ENCODE measurements at places on chromosomes 5 and 9.
A peak's percentile ranks its signal among the peaks of the same experiment; 100 is the strongest.

- no peak for DNase-seq
These were observed 108.6 kb downstream of the BASP1 start for GRCh38 chr5:17325770-17326599.

DNA sequence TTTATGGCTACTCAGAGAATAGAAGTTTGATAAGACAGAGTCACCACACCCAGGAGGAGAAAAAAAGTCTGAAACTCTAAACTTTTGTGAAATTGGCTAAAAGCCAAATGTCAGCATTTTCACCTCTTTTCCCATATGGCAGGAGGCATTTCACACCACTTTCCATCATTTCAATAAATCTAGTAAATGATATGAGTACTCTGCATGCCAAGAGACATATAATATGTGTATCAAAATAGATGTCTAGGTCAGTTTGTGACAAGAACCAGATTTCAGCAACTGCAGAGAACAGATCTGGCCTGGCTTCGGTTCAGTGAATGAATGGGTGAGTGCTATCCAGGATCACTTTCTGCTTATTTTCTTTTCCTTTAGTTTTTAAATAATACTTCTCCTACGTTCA, 470.8 kb downstream of the ENC1 start:
- DNase-seq: no peak

- DNase-seq: no peak
These were observed 104.2 kb upstream of the MVB12B start for GRCh38 chr9:126222363-126222834.

- no peak for DNase-seq
These were observed 19.1 kb downstream of the TMEM232 start for GRCh38 chr5:110707260-110707844.

- no peak for DNase-seq
These were observed 21.5 kb downstream of the OBP2B start for GRCh38 chr9:133187561-133188005.

DNA sequence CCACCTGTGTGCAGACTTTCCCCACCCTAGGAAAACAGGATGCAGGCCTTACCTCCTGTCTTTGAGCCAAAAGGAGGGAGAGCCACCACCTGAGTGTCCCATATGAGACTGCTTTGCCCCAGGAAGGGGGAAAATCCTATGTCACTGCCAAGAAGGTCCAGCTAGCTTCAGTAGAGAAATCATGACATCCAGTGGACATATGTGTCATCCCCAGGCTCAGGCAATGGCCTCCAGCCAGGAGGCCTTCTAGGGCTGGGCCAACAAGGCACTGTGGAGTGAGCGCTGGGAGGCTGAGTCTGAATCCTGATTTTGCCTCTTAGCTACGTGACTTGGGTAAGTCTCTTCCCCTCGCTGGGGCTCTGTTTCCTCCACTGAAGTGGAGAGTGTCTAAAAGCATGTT, 60.2 kb downstream of the SMIM23 start:
- no peak for DNase-seq

- no peak for DNase-seq
These were observed 199.7 kb downstream of the ATPSCKMT start for GRCh38 chr5:10049858-10050455.

DNA sequence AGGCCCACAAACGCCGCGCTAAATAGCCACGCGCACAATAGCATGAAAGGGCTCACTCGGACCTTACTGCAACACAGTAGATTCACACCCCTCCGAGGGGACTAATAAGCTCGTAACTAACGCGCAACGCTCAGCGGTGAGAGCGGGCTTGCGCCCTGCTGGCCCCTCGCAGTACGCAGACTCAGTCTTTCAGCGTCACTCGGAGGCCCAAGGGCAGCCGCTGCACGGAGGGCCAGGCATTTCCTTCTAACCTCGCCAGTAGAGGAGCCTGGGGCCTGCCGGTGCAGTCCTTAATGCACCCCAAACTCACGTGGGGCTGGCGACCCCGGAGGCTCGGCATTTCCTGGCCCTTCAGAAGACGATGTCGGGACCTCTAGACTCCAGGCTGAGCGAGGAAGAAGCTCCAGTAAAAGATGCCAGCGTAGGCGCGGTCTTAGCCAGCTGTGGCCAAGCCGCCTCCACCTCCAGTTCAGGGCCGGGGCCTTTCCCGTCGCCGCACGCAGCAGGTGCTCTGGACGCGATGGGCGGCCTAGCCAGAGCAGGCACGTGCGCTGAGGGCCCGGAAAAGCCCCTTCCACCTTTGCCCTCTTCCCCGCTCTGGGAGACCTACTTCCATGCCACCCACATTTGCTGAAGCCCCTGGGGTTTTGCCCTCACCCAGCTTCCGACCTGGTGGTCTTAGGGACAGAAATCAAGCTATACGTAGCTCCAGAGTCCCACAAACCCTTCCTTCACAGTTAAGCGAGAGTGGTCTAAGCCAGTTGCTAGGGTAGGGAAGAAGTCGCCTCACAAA, 38.3 kb upstream of the TIFAB start:
- no peak for DNase-seq

DNA sequence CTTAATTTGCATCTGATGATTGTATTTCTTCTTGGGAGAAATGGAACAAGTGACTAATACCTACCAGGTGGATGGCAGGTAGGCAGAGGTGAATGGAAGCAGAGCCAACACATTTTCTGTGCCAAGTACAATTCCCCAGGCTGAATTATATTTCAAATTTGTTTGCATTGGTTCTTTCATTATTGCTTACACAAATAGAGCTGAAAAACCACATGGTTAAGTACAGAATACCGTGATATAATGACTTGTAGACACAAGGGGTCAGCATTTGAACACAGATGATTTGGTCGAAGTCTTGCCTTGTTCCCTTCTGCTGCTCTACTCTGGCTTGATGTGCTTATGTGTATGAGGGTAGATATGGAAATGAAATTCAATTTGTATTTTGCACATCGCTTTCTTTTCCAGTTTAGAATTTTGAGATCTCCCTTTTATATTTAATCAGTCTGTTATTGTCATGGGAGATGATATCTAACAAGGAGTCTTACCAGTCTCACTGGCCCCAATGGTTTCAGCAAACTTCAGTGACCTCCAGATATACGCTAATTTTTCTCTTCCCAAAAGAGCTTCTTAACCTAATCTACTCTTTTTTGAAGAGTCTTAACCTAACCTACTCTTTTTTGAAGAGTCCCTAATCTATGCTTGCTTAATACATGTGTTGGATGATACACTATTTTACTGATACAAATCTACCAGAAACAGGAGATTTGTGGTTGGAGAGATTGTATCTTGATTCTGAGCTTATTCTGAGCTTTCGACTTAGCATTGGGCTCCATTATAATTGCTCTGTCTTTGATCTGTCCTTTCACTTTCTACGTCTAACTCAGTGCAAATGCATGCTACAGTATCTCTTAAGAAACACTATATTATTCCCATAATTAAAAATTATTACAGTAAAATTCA, 88.1 kb downstream of the PCSK1 start:
- peak; percentile 47 for DNase-seq

DNA sequence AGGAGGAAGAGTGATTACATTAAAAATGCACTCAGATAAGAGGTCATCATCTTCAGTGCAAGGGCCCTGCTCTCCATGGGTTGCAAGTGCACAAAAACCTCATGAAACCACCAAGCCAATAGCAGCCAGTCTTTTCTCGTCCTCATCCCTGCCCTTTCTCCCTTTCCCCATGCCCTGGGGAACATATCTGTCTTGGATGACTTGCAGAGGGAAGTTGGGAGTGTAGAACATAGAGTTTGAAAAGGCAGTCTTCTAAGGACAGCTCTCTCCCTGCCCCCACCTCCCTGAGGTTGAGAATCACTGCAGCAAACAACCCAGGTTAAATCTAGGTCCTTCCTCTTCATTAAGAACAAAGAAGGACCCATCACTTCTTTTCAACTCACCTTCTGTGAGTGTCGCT, 22.0 kb downstream of the DDX31 start:
- DNase-seq: no peak

DNA sequence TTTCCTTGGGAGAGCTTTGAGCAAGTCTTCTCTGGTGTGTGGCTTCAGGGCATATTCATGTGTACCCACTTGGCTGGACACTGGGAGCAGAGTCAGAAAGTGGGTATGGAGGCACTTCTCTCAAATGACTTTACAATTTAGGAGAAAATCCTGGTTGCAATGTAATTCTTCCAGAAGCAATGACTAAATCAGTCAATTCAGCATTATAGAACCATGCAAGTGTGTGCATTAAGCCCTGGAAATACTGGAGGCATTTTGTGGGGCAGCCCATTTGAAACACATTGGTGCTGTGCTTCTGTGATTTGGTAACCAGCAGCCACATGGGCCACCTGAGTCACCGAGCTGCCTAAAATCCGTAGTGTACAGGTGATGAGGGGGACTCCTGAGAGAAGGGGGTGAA, 94.6 kb upstream of the TAS2R1 start:
- no peak for DNase-seq

DNA sequence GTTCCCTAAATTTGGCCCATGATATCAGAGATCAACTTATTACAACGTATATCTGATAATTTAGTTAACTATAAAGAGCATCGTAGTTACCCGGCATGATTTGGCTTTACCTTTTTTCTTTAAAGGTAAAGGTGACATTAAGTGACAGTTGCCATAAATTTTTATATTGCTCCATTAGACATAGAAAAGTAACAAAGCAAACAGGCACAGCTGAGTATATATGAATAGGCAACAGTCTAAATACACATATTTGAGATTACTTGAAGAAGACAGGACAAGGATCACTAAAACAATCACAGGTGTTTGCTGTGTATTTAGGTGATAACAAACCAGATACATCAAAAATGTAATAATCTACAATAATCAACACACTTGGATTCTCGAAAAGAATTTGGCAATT, 34.8 kb downstream of the RFX3 start:
- DNase-seq: no peak

GRCh38 chr9:84138541-84138940, 157.9 kb downstream of the RMI1 start:
- DNase-seq: no peak

- DNase-seq: no peak
These were observed 195.7 kb downstream of the CDK5RAP2 start for GRCh38 chr9:120383999-120384924.

GRCh38 chr9:105171076-105171475, 73.4 kb upstream of the SLC44A1 start:
- DNase-seq: no peak

DNA sequence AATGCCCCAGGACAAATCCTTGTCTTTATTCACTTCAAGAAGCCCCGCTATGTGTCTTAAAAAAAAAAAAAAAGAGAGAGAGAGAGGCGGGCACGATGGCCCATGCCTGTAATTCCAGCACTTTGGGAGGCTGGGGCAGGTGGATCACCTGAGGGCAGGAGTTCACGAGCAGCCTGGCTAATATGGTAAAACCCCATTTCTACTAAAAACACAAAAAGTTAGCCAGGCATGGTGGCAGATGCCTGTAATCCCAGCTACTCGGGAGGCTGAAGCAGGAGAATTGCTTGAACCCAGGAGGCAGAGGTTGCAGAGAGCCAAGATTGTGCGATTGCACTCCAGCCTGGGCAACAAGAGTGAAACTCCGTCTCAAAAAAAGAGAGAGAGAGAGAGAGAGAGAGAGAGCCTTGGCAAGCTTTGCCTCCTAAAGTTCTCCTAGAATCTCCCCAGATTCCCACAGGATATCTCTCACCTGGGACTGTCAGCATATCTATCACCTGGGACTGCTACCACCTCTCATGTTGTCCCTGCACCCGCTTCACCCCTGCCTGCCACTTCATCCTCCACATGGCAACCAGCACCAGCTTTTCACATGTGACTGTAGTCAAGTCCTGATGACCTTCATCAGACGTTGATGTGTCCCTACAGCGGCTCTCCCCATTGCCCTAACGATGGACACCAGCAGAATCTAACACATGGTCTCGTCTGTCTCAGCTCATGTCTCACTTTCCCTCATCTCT, 5.8 kb downstream of the ITK start:
- DNase-seq: no peak
